AG10803 (cell line): ENCODE measurements at places on chromosomes 5 and 9.

GRCh38 chr5:168776070-168776469 is 196.9 kb upstream of the PANK3 start:
- no peak for DNase-seq

DNA sequence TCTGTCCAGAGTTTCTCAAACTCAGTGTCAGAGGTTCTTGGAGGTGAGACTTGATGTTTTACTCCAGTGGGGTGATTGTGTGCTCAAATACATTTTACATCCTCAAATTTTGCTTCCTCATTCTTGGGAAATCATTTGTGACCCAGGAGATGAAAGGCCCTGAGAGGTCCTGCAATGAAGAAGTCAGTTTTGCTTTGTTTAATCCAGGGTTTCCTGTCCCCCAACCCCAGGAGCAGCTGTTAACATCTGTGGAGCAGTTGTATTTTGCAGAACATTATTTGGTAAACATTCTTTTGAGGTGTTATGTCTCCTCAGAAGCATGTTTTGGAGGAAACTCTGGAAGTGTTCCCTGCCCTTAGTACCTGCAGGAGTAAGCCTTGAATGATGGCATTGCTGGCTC is 59.8 kb downstream of the DAB2IP start:
- DNase-seq = no peak

DNA sequence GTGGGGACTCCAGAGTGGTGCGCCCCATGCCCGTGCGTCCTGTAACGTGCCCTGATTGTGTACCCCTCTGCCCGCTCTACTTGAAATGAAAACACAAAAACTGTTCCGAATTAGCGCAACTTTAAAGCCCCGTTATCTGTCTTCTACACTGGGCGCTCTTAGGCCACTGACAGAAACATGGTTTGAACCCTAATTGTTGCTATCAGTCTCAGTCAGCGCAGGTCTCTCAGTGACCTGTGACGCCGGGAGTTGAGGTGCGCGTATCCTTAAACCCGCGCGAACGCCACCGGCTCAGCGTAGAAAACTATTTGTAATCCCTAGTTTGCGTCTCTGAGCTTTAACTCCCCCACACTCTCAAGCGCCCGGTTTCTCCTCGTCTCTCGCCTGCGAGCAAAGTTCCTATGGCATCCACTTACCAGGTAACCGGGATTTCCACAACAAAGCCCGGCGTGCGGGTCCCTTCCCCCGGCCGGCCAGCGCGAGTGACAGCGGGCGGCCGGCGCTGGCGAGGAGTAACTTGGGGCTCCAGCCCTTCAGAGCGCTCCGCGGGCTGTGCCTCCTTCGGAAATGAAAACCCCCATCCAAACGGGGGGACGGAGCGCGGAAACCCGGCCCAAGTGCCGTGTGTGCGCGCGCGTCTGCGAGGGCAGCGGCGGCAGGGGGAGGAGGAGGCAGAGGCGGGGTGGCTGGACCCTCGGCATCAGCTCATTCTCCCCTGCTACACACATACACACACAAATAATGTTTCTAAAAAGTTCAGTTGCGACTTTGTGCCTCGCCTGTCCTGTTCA is 668 bp downstream of the GLIS3 start:
- peak; percentile 65 for DNase-seq

DNA sequence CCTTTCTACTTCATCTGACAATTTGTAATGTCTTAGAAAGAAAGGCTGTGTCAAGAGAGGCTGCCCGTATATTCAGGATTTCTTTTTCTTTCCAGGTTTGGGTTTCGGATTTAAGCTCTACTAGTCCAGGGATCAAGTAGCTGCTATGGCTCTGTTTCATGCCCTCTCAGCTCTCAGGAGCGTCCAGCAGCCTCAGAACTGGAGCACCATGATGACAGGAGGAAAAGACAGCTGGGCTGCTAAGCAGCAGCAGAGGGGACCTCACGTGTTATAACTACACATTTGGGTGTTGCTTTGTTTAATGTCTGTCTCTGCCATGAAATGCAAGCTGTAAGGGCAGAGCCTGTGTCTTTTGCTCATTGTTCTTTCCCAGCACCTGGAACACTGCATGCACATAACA is 28.5 kb downstream of the TBC1D2 start:
- no peak for DNase-seq

DNA sequence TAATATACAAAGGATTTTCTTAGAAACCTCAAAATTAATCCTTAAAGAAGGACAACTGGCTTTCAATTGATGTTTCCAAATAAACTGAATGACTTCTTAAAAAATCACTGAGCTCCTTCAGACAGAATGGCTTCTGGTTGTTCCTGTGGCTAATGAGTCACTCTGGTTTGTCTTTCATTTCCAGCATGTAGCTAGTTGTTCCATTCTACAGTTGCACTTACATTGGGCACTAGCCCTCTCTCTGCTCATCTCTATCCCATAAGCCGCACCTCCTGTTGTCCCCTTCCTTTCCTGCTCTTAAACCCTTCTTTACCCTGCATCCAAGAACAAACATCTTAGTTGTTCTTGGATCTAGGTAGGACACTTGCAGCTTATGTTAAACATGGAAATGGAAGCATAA is 235.3 kb upstream of the HAPLN1 start:
- DNase-seq = peak; percentile 51

DNA sequence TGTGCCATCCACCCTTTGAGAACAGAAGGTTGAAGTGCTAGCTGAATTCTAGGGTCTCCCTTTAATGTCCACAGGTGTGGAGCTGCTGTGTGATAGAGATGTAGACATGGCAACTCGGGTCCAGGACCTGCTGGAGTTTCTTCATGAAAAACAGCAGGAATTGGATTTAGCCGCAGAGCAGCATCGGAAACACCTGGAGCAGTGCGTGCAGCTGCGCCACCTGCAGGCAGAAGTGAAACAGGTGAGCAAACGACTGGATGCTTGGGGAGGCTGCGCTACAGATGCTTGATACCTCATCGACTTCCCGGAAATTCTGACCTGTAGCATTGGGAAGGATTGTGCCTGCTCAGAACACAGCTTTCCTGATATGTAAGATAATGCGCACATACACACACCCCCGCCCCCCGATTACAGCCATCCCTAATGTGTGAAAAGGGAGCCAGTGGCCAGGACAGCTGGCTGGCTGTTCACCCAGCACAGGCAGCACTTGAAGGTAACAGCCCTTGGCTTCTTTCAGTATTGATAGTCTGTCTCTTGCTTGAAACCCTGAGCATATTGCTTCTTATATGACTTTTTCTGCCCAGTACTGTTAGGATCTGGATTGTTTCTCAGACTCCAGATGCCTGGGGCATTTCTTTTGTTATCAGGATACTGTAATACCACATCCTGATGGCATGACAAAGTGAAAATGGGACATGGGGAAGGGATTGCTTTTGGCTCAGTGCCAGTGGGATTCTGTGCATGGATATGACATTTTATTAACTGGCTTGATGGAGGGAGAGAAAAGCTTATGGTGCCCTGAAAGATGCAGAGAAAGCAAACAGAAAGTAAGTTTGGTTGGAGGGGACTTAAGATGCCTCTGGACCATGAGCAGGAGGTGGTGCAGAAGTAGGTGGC is 216.8 kb upstream of the OTULINL start:
- DNase-seq = no peak

DNA sequence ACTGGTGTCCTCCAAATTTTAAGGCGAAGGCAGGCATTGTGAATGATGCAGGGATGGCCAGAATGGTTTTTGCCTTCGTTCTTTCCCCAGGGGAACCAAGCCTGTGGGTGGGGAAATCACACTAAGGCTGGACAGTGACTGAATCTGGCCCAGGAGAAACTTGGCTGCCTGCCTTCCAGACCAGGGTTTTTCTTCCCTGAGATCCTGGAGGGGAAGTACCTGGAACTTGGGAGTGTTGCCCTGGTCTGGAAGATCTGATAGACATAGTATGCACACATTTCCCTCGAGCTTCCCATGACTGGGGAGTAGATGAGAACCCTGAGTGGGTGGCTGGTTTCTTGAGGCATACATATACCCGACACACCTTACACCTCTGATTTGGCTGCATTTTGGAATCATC is 664 bp upstream of the IL11RA start:
- DNase-seq = peak; percentile 36

DNA sequence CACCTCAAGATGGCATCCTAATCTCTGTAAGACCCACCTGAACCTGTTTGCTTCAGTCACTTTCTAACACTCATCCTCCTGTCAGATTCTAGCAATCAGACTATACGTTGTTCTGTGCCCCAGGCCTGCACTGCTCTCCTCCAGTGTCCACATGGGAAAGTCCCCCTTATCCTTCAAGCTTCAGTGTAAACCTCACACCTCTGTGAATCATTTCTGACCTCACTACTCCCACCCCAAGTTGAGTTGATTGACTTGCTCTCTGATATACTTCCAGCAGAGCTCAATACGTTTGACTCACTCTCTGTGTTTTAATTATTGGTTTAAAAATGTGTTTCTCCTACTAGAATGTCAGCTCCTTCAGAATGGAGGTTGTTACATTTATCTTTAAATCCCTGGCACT is 240.2 kb downstream of the FBXL17 start:
- DNase-seq = no peak

DNA sequence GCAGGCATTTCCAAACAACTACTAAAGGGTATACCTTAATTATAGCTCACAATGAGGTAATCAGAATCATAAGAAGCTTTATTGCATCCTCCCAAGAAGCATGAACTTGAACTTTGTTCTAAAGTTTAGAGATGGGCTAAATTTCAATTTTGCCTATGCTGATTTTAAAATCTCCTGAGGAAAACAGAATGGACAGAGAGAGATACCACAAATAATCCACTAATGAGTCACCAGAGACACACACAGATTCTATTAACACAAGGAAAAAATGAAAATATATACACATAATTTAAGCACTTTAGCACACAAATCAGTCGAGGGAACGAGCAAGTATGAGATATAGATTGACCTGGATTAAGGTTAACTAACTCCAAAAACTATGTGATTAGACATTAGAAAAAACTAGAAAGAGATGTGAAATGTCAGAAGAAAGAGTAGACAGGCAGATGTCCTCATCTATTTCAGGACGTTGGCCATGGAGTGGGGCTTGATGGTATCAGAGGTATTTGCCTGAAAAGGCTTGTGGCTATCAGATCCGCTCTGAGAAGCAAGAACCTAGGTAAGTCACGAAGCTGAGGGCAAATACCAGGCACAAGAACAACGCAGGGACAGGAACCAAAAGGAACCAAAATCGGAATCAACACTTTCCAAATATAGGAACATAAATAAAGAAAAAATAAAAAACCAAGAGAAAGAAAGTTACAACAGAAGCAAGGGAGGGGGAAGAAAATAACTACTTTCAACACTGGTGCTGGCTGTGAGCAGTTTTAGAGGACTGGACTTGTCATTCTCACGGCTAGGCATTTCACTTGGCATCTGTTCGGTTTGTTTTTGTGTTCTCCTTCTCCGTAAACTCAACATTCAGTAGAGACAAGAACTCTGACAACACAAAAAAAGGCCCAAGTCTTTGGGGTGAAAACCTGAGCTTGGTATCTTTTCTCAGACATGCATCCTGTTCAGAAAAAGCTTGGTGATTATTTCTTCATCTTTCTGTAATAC is 294.6 kb upstream of the PUM3 start:
- DNase-seq = peak; percentile 11

DNA sequence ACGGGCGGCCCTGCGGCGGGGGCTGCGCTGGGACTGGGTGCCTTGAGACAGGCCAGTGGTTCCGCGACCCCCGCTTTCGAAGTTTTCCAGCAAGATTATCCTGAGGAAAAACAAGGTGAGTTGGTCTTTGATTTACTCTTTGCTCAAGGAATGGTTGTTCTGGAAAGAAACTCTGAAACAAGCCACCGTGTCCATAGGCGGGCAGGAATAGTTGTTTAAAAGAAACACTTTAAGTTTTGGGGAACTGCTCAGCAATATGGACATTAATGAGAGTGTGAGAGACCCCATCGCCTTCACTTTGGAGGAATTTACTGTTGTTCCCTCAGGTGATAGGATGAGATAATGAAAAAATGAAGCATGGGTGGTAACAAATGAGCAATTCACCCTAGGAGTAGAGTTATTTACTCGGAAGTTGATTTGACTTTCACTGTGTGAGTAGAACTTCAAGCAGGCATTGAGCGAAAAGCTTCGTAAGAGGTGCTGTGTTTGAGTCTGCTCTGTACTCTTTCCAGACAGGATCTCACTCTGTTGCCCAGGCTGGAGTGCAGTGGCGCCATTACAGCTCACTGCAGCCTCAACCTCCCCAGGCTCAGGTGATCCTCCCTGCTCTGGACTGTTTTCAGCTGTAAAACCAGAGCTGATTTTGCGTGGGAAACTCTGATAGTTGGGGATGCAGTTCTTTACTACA is 1.1 kb downstream of the DMRTA1 start:
- no peak for DNase-seq

DNA sequence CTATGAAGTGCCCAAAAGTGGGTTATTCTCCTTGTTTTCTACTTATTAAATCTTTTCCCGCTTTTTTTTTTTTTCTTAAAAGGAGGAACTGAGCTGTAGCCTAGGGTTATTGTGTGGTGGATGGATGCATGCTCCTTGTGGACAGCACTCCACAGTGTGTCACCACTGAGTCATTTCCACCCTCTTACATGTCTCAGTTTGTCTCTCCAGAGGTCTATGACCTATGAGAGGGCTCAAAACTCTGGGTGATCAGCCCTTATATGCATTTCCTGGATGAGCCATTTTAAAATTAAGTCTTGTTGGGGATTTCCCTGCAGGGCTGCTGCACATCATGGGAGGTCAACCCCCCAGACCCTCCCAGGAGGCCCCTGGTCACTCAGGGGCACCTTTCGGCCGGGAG is 102.2 kb upstream of the MOCS2 start:
- peak; percentile 28 for DNase-seq

GRCh38 chr5:159175547-159175946 is 33.8 kb downstream of the RNF145 start:
- peak; percentile 10 for DNase-seq

DNA sequence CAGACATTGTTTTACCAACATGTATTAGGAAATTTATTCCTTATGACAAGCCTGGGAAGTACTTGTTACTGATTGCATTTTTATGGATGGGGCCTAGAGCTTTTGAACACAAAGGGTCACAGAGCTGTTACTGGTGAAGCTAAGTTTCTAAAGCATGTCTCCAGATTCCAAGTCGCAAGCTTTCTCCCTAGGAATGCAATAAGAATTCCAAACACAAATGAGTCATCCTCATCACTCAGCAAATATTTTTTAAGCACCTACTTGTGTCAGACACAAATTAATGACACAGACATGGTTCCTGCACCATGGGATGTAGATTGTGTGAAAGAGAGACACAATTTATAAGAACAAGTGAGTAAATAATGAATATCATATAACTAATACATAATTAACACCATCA is 11.0 kb upstream of the SH3RF2 start:
- peak; percentile 98 for DNase-seq

DNA sequence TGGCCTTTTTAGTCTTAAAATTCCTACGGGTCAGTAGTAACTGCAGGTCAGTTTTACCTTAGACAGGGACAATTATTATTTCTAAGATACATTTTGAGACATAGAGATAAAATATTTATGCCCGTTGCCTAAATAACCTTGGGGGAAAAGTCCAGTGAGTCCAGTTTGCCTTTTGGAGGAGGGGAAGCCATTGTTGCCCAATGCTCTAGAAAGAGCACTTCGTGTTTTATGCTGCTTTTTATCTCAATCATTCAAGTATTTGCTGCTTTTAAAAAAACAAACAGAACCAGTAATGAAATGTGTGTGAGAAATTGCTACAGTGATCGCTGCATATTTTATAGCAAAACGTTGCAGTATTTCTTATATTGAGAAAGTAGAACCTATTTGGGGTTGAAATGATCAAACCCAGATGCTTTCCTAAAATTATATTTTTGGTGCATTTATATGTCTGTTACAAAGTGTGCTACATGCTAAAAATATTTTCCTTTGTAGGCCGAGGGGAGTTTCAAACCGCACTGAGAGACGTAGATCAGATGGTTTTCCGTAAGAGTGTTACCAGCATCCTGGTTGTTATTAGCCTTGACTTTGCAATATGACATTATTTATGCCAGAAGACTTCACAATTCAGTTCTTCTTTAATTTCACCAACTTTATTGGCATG is 266.8 kb downstream of the AOPEP start:
- peak; percentile 89 for DNase-seq
